Stimulated activated CD4-positive, alpha-beta T cell treated with anti-CD3 and anti-CD28 coated beads, Interleukin-2, amount 100 ng/mL, for 24 hours (primary cell): ENCODE measurements at places on chromosomes 16 and 17.

DNA sequence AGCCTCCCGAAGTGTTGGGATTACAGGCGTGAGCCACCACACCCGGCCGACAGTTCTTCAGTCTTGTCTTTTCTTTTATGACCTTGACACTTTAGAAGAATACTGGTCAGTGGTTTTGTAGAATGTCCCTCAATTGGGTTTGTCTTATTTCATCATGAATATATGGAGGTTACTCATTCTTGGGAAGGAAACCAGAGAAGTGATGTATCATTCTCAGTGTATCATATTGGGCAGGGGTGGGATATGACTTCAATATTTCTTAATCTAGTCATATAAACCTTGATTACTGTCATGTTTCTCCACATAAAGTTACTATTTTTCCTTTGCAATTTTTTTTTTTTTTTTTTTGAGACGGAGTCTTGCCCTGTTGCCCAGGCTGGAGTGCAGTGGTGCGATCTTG is 36.9 kb downstream of the SNTB2 start:
- no peak for DNase-seq

- DNase-seq: no peak
Observed at GRCh38 chr17:50710025-50710424, 2.3 kb upstream of the ANKRD40 start.

- DNase-seq: no peak
Observed at GRCh38 chr17:54237911-54238515, 415.3 kb downstream of the KIF2B start.

DNA sequence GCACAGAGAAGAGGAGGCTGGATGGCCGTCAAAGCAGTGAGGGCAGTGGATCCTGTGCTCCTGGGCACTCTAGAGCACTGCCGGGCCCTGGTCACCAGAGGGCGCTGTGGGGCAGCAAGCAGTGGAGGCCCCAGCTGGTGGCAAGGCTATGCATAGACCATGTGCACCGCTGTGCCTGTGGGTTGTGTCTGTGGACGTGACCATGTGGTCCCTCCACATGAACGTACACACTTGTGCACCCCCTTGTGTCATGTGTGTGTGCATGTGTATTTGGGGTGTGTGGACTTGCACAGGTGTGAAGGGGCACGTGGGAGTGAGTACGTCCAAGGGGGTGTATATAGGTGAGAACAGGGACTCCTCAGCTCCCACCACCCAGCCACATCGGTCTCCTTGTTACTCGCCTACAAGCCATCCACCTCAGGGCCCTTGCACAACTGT is 4.4 kb upstream of the MAP2K3 start:
- peak; percentile 95 for DNase-seq

DNA sequence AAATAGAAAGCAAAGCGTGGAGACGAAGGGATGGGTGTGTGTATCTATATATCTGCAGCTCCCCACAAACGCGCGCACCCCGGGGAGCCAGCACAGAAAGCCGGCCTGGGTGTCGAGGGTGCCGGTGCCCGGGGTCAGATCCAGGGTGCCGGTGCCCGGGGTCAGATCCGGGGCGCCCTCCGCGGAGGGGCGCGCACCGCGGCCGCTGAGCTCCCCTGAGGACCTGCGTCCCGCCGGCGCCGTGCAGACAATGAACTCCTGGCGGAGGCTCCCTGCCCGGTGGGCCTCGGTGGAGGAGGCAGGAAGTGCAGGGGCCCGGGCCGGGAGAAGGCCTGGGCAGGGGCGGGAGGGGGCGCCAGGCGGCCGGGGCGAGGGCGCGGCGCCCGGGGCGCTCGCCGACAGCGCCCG is 1.1 kb downstream of the ZNF423 start:
- peak; percentile 26 for DNase-seq

- DNase-seq: no peak
Observed at GRCh38 chr16:16118337-16118736, 105.0 kb downstream of the ABCC6 start.

- no peak for DNase-seq
Observed at GRCh38 chr16:89656435-89657121, 930 bp downstream of the CHMP1A start.

DNA sequence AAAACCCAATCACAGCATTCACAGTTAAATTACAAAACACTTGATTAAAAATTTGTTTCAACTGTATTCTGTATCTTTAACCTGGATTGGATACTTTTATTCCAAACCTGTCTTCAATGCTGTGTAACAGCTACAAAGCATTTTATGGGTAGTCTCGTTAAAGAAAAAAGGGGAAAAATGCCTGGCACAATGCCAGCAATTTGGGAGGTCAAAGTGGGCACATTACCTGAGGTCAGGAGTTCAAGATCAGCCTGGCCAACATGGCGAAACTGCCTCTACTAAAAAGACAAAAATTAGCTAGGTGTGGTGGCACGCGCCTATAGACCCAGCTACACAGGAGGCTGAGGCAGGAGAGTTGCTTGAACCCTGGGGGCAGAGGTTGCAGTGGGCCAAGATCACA is 4.0 kb downstream of the GNA13 start:
- no peak for DNase-seq

- no peak for DNase-seq
Observed at GRCh38 chr16:87694441-87695125, 71.2 kb downstream of the KLHDC4 start.

DNA sequence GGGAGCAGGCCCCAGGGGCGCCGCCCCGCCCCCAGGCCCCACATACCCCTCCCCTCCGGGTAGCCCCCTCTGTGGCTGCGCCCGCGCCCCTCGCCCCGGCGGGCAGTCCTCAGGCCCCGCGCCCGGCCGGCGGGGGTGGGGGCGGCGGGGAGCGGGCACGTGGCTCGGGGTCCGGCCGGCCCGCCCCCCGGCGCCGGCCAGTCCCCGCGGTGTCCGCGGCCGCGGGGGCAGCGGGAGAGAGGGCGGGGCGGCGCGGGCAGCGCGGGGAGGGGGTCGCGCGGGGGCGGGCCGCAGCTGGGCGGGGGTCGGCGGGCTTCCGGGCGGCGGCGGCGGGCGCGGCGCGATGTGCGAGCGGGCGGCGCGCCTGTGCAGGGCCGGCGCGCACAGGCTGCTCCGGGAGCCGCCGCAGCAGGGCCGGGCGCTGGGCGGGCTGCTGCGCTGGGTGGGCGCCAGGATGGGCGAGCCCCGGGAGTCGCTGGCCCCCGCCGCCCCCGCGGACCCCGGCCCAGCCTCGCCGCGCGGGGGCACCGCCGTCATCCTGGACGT is 335 bp downstream of the NECAB2 start:
- DNase-seq: no peak

DNA sequence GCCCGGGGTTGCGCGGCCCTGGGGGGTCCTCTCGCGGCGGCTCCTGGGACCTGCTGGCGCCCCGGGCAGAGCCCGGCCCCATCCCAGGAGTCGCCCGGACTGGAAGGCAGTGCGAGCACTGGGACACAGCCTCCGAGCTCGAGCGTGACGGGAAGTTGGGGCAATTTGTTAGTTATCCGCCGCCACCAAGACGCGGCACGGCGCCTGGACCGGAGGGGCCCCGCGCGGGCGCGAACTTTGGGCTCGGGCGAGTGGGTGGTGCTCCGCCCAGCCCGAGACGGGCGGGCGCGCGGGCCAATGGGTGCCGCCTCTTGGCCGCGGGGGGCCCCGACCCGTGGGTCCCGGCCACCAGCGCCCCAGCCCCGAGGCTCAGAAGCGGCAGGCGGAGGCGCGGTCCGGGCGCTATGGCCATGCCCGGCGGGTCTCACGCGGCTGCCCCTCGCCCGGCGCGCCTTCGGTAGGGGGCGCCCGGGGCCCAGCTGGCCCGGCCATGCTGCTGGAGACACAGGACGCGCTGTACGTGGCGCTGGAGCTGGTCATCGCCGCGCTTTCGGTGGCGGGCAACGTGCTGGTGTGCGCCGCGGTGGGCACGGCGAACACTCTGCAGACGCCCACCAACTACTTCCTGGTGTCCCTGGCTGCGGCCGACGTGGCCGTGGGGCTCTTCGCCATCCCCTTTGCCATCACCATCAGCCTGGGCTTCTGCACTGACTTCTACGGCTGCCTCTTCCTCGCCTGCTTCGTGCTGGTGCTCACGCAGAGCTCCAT is at the start of gene ADORA2B:
ADORA2B (plus strand) TSS at position 372 of the 768 bp plus-strand sequence; CDS start at position 491, 119 bp downstream.
- DNase-seq: peak; percentile 58

- peak; percentile 41 for DNase-seq
Observed at GRCh38 chr16:72561-73548, at the start of gene RHBDF1. Gene RHBDF1 (minus strand): TSS chr16:72631. CDS start chr16:65015, 7,616 bp downstream.

DNA sequence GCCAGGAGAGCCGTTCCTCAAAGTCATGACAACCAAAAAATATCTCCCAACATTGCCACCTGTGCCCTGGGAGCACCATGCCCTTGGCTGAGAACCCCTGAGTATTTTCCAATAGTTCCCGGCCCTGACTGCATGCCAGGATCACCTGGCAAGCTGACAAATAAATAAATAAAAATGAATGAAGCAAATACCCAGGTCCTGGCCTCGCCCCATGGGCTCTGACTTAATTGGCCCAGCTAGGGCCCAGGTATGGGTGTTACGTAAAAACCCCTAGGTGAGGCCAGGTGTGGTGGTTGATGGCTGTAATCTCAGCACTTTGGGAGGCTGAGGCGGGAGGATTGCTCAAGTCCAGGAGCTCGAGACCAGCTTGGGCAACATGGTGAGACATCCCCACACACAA is 2.7 kb upstream of the C16orf74 start:
- DNase-seq: no peak

DNA sequence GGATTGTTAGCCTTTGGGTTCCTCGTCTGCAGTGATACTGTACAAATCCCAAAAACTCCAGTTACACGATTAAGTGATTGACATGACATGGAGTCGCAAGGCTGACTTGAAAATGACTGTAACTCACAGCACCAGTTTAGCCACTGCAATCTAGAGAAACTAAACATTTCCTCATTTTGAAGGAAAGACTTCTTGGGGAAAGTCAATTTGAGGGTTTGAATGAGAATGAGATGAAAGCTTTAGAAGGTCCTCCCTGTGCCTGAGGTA is 4.8 kb downstream of the BANP start:
- DNase-seq: no peak

GRCh38 chr16:8489580-8489979 is 100.7 kb downstream of the TMEM114 start:
- DNase-seq: no peak

GRCh38 chr17:80498242-80498919 is 22.0 kb upstream of the NPTX1 start:
- no peak for DNase-seq

- peak; percentile 77 for DNase-seq
Observed at GRCh38 chr17:62703776-62704380, 76.4 kb downstream of the MRC2 start.

GRCh38 chr16:24745391-24745790 is 15.9 kb downstream of the TNRC6A start:
- DNase-seq: no peak

DNA sequence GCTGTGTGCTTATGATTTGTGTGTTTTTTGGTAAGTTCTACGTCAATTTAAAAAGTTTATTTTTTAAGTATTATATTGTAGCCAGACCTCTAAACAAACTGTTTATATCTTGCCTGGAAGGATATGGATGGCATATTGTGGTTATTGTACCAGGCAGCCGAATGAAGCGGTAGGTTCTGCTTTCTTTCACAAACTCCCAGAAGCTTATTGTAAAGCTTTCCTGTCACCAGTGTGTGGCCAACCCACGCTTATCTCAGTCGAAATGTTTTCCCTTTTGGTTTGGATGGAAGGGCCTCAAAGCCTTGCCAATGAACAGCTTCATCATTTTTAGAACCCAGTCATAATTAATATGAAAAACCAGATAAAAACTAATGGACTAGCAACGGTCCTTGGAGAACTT is 53.1 kb downstream of the CYB5B start:
- no peak for DNase-seq

DNA sequence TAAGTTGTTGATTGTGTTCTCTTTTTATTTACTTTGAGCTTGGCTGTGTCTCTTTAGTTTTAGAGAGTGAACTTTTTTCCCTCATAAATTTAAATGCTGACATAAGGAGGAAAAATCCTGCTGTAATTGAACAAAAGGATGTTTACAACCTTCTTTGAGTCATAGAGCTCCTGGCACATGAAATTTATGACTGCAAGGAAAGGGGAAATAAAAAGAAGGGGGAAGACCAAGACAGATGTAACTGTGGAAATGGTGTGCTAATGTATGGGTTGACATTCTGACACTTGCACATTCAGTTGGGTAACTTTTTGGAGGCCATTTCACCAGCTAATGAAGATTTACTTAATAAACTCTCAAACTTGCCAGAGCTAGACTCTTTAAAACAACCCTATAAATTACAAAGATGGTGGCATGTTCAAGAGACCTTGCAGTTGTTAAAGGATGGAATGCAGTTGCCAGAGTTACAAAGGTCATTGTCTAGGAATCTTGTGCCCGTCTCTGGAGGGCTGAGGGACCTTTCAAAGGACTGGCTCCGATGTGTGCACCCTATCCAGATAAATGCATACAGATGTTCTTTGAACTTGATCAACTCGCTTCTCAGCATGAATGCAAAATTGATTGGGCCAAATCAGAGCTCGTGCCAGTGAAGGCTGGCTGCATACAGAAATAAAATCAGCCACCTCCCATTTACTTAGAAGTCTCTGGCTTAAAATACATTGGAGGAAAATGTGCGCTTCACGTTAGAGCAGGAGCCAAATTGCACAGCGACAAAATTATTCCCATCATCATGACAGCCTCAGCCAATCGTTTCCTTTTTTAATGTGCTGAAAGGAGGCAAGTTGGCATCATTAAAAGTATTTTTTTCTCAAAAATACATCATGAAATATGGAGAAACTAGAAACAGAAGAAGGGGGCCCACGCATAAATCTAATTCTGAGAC is 289.0 kb upstream of the XYLT1 start:
- no peak for DNase-seq

- no peak for DNase-seq
Observed at GRCh38 chr16:71610447-71610846, 15.5 kb upstream of the MARVELD3 start.

GRCh38 chr17:5111402-5112204 is at the start of gene ZNF232:
Gene ZNF232 (minus strand): TSS chr17:5111878. CDS start chr17:5111822, 56 bp downstream.
- DNase-seq: peak; percentile 96

GRCh38 chr16:74725651-74726455 is 25.2 kb upstream of the MLKL start:
- DNase-seq: no peak

GRCh38 chr17:1312261-1312870 is 32.9 kb downstream of the TRARG1 start:
- no peak for DNase-seq

GRCh38 chr16:49875806-49876715 is 20.1 kb upstream of the ZNF423 start:
- no peak for DNase-seq

GRCh38 chr17:41421116-41421515 is 3.3 kb downstream of the KRT37 start:
- DNase-seq: no peak

DNA sequence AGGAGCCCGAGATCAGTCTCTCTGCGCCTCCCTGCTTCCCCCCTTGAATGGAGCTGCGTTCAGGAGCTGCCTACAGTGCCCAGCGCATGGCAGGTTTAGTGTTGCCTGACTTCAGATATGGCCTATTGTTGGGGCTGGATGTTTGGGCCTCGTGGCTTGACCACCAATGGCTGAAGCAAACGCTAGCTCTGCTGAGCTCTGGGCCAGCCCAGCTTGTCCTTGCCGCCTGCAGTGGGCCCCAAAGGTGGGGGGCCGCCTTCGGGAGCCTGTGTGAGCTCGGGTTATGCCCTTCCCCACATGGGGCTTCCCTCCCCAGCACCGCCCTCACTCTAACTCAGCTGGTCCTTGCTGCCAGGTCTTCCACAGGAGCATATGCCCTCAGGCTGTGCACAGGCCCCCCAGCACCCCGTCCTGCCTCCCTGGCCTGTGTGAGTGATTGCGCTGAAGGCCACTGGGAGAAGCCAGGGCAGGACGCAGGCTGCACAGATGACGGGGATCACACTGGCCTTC is 2.0 kb upstream of the METTL26 start:
- no peak for DNase-seq

- no peak for DNase-seq
Observed at GRCh38 chr17:14805348-14805747, 459.8 kb downstream of the PMP22 start.
